ENCODE measurements at places on chromosomes 12 and 14. TPM values are rescaled to one million over a fixed set of nuclear protein-coding genes. Genes with fewer than 3 reads are reported as not detected.

DNA sequence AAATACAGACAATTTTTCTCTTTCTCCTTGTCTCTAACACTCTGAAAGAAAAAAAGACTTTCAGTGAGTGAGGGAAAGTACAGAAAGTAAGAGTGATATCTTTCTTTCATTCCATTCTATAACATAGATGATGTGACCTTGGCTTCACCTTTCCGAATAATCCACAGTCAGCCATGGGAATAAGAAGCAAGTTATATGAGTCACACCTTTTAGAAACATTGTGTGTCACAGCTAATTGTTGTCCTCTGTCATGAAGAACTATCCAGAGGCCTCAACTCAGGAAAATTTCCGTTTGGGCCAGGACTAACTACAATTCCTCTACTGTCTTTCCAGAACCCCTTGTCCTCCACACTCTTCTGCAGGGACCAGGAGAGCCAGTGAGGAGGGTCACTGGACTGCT is 209.7 kb upstream of the FAR2 start:
- DNase-seq = no peak

GRCh38 chr12:13836099-13836498 is 145.3 kb downstream of the GRIN2B start:
- DNase-seq = no peak

DNA sequence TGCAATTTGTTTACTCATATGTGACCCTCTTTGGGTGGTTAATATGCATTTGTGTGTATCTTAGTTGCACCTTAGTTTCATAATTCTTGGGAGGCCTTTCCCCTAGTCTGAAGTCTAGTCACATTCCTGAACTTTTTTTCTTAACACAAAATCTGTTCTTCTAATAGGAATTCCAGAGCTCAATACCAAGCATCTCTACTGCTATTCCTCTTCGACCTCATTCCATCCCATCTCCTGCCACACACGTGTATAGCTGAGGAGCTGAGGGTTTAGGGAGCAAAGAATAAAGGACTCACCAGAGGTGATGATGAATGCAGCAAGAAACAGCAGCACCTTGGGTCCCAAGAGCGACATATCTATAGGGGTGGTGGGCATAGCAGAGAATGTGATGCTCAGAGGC is 875 bp downstream of the MFAP5 start:
- DNase-seq = no peak

DNA sequence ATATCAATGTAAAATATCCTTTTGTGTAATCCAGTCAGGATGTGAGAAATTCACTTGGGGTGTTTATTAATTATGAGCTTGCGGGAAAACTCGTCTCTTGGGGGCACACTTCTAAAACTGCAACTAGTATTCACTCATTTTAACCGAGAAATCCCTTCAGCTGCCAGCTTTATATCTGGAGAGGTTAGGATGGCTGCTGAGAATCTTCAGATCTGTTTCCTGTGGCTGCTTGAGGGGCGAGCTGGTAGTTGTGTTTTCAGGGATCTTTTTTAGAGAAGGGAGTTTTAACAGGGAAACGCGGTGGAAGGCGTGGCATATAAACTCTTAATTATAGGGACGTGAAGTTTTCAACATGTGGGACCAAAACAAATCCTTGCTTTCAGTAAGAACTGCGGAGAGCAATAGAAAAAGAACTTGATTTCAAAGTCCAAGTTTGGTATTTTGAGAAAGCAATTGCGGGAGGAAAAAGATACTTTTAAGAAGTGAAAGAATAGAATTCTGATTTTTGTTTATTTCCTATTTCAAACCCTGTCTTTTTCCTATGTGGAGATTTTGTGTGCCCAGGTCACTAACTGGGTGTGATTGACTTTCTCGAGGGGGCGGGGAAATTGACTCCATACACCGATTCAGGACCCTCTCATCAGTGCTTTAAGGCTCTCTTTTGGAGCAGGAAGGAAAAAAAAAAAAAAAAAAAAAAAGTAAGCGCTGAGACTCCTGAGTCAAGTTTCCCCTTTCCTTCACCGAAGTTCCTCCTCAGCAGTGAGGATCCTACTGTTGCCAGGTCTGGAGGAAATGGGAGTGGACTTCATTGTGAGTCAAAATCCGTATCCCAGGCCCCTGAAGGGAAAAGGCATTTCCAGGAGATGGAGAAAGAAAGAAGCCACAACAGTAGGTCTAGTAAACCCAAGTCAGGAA is 1.1 kb downstream of the PPFIBP1 start:
- DNase-seq = peak; percentile 79

DNA sequence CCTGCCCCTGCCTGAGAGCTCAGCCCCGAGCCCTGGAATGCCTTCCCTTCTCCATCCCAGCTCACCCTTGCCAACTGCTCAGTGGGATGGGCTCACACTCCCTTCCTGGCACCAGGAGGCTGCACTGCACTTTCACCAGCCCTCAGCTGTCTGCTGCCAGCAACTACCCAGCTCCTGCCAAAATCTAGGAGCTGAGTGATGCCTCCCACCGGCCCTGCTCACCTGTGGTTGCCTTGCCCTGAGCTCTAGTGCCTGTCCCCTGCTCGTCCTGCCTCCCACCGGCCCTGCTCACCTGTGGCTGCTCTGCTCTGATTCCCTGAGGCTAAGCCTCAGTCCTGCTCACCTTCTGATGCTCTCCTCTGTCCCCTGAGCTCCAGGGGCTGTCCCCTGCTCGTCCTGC is 119.8 kb downstream of the TMEM121 start:
- DNase-seq = no peak

Gene TAMALIN
- 6.6 TPM for total RNA-seq

Gene SDR9C7
- total RNA-seq = 0.42 TPM

- DNase-seq = no peak
Measured at GRCh38 chr14:59086241-59086882, 102.1 kb upstream of the DAAM1 start.

- peak; percentile 92 for DNase-seq
Measured at GRCh38 chr12:63150713-63151622, at the start of gene AVPR1A. Gene AVPR1A, minus strand, starts transcription at chr12:63151201. Its CDS starts 365 bp downstream, at chr12:63150836.

- no peak for DNase-seq
Measured at GRCh38 chr14:66389481-66389880, 96.7 kb upstream of the CCDC196 start.

Gene PTCSC3
- not detected for total RNA-seq

DNA sequence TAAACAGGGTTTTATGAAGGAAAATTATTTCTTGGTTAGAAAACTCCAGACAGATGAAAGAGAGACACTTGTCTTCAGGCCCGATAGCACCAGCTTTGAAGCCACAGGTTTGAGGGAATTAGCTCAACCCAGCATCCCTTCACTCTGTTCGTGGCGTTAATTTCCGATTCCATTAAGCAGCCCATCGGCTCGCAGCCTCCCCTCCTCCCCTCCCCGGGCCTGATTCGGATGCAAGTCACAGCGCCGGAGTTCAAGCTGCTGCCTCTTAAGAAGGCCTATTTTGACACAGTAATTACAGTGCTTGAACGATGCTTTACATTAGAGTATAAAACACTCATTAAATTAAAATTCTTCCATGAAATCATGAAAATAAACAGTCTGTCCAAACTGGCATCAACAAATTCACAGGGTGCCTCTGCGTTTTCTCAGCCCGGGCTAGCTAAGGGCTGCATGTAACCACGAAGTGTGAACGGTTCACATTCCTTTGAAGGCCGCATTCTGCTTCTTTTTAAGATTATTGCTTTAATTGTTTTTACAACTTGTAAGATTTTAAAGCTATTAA is 145.8 kb downstream of the DICER1 start:
- DNase-seq = no peak

DNA sequence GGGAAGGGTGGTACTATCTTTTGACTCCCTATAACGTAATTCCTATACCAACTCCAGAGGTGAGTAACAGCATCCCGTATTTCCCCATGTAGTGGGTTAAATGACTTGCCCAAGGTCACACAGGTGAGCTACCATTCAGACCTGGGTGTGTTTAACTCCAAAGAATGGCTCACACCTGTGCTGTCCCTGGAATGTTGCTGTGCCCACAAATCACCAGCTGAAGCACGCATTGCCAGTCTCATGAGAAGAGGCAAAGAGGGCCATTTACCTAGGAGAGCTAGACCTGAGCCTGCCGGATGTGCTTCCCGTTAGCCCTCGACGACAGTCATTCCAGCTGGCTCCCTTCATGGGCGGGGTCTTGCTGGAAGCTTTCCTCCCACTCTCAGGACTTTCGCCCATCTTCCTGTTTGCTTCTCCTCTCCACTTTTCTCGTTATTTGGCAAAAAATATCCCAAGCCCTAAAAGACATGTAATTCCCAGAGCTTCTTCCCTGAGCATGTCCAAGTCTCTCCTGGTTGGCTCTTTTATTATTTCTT is 106.6 kb upstream of the VASH1 start:
- DNase-seq = no peak

DNA sequence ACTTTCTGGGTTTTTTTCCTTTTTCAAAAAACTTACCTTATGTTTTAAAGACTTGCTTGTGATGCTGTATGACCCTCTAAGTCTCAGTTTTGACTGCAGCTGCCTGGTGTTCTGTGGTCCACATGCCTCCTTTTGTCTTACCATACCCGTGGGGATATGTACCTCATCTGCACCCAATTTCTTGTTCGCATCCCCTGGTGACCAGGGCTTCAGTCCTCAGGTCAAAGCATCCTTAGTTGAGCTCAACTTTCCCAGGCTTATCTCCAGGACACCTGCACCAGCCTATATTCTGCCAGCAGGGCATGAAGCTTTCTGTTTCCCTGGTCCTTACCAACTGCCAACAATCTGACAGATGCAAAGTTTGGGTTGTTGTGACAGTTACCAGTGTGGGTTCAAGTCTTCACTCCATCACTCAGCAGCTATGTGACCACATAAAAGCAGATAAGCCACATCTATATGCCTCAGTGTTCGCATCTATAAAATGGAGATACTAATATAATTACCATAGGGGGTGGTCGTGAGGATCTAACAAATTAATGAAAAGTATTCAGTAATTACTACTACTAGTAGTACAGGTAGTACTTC is 94.0 kb downstream of the NTF3 start:
- peak; percentile 29 for DNase-seq

Gene LPAR5
- 0.24 TPM for total RNA-seq

Gene CCDC85C
- 32.8 TPM for total RNA-seq

DNA sequence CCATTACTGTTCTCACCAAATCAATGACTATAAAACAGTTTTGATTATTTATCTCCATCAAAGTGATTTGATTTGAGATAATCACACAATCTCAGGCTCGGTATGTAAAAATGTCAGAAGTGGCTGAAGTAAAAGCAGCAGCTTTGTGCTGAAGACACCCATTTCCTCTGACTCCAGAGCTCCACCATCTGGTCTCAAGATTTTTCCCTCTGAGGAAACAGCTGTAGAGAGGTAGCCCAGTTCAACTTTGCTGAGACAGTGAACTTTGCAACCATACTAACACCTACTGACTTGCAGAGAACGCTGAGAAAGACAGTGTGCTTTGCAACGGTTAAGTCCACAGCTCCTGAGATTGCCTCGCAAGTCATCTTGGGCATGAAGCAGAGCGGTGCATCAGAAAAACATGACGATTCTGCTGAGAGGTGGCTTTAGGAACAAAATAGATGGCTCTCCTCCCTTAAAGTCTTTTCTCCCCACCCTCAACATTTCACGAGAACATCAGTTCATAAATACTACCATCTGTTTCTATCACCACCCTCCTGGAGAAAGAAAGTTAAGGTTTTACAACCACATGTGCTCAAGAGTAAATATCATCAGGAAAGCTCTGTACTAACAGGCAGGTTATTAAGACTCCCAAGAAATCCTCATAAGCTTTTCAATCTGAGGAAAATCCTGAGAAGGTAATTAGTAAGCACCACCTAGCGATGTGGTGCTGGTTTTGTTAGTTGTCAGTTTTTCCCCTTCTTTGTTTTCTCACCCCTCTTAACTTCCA is 34.8 kb downstream of the HIGD1C start:
- peak; percentile 84 for DNase-seq

Gene MUCL1
- total RNA-seq = not detected

Gene SOX5
- 20.9 TPM for total RNA-seq

DNA sequence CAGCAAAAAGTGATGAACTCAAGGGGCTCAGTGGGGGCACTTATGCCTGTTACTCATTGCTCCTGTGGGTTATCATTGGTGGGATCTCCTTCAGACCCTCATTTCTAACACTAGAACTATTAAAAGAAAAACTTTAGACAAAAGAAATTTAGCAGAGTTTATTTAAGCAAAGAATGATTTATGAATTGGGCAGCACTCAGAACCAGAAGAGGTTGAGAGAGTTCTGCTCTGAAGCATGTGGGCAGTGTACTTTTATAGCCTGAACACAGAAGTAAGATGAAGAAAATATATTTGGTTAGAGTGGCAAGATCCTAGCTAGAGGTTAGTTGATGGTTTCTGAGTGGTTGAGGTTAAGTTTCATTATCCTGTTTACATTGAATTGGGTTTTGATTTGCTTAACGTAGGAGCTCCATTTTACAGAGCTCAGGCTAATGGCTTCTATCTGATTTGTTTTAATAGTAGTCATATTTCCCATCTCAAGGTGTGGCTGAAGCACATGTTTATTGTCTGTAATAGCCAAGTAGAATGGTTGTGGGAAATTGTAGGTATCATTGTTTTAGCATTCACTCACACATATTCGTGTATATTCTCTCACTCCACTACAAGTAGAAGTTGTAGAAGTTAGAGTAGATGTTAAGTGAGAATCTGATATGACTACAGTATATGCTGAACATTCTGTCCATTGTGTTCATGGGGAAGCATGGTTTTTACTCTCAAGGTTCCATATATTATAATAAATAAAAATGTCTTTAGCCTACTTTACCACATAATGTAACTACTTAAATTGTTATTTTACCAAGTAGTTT is 27.6 kb downstream of the LEMD3 start:
- no peak for DNase-seq

DNA sequence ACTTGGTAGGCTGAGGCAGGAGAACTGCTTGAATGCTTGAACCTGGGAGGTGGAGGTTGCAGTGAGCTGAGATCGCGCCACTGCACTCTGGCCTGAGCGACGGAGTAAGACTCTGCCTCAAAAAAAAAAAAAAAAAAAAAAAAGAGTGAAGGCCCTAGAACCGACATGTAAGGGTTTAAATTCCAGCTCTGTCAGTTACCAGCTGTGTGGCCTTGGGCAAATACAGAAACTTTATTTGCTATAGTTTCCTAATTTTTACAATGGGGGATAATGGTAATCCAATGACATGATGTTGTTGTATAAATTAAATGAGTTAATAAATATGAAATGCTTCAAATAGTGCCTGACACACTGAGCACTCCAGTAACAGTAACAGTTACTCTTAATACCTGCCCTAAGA is 19.6 kb upstream of the PYGL start:
- DNase-seq = no peak

GRCh38 chr12:132138941-132139871 is 4.9 kb downstream of the DDX51 start:
- DNase-seq = no peak

DNA sequence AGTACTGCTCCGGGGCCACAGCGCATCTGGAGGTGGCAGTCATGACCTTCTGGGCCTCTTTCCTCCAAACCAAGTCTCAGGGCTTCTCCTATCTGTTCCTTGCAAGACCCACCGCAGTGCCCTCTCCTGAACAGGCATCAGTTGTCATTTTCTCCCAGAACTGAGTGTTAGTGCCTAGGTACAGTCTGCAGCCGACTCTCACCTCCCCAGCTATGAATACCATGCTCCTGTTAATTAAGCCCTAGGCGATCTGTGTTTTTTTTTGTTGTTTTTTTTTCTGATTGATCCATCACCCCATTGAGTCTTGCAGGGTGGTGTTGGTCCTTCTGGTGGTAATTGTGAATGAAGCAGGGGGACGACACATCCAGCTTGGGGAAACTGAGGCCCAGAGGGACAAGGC is 47.5 kb upstream of the DLK1 start:
- no peak for DNase-seq

GRCh38 chr14:95144849-95145248 is 12.5 kb downstream of the DICER1 start:
- no peak for DNase-seq
